Stimulated activated CD8-positive, alpha-beta memory T cell treated with anti-CD3 and anti-CD28 coated beads, Interleukin-2, amount 100 ng/mL, for 48 hours (primary cell): ENCODE measurements at places on chromosomes 1 and 21.
A peak's percentile ranks its signal among the peaks of the same experiment; 100 is the strongest.

DNA sequence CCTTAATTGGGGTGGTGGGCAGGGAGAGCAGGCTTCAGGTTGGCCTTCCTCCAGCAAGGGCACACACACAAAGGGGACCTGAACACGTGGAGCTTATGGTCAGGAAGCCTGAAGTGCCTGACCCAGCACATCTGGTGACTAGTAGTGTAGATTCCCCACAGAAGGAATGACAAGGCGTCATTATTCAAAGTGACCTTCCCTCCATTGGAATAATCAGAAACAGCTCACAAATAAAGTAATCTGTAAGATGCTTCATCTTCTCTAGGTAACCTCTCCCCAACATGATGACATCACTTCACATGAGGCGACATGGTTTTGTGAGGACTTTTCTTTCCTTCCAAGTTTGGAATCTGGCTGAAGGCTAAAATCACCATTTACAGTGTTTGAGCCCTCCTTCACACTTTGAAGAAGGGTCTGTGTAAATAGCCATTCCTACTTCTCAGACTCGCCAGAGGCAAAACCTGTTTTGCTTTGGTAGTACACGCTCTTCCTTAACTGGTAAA is 32.8 kb upstream of the ERG start:
- no peak for DNase-seq

DNA sequence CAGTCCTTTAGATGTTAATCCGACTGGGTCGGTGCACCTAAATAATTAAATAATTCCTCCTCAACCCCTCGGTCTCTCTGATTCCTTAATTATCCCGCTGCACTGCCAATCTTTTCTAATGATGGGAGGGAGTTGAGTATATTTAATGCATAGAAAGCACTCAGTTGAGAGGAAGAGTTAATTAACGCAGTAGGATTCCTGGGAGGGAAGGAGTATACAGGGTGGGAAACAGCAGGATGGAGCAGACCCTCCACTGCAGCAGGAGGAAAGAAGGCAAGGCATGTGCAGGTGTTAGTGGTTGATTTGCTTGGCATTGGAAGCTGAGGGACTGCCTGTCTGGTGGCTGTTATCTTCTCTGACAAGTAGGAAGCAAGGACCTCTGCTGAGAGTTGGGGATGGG is 9.9 kb upstream of the REN start:
- DNase-seq, result no peak

DNA sequence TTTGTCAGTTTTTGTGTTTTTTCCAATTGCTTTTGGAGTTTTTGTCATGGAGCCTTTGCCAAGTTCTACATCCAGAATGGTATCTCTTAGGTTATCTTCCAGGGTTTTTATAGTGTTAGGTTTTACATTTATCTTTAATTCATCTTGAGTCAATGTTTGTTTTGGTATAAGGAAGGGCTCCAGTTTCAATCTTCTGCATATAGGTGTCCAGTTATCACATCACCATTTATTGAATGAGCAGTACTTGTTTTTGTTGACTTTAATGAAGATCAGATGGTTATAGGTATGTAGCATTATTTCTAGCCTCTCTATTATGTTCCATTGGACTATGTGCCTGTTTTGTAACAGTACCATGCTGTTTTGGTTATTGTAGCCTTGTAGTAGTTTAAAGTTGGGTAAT is 1233.1 kb downstream of the PLA2G4A start:
- DNase-seq, result no peak

DNA sequence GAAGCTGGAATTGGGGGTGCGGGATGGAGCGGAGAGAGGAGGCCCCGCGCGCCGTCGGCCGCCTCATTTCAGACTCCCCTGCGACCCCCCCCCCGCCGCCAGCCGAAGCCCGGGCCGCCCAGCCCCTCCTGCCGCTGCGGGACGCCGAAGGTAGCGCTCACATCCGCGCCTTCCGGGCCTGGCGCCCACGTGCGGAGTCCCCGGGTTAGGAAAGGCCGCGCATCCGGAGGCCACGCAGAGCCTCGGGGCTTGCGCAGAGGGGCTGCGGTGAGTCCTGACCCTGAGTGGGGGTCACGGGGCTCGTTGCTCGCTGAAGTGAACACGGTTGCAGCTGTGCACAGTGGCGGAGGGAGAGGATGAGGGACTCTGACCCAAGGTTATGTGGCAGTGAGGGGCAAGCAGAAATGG is 552 bp upstream of the ZNF496 start:
- DNase-seq, result peak; percentile 44

DNA sequence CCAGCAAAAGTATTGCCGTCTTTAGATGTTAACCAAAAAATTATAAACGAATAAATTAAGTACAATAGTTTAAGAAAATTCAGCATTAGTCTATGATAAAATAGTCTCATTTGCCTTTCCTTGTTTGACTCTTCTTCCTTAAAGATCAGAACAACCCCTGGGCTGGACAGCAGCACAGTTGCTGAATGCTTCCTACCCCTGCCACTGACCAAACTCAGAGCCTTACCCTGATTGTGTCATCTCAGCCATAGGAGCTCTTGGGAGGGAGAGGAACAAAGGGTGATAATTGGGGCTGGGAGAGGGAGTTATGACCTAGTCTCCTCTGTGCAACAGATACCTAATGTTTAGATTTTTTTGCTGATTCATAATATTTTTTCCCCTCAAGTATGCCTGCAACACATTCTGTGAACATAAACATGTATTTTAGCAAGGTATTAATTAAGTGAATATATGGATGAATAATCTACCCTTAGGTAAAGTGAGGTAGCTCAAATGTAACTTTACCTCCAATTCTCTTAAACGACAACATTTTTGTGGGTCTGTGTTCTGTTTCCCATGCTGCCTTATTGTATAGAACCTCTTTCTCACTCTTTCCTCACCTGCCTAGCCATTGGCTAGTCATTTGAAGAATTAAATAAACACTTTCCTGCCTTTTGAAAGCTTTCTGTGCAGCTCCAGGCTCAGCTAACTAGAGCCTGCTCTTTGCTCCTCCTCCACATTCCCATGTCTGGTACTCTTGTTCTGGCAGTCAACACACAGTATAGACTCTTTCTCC is 46.1 kb downstream of the FGGY start:
- DNase-seq, result no peak

DNA sequence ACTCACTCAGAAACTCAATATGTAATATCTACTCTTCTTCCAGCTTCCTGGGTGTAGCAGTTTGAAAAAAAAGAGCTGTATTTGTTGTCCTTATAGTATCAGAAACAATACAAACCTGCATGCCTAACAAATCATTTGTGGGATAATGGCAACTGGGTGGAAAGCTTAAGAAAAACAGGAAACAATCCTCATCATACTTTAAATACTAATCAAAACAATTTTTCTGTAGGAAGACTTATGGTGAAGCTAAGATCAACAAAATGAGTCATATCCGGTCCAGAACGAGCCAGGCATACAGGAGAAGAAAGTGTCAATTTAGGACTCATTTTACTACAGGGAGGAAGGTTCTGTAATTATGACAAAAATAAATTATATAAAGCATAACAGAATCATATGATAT is 181.8 kb upstream of the ADGRL4 start:
- DNase-seq, result no peak

DNA sequence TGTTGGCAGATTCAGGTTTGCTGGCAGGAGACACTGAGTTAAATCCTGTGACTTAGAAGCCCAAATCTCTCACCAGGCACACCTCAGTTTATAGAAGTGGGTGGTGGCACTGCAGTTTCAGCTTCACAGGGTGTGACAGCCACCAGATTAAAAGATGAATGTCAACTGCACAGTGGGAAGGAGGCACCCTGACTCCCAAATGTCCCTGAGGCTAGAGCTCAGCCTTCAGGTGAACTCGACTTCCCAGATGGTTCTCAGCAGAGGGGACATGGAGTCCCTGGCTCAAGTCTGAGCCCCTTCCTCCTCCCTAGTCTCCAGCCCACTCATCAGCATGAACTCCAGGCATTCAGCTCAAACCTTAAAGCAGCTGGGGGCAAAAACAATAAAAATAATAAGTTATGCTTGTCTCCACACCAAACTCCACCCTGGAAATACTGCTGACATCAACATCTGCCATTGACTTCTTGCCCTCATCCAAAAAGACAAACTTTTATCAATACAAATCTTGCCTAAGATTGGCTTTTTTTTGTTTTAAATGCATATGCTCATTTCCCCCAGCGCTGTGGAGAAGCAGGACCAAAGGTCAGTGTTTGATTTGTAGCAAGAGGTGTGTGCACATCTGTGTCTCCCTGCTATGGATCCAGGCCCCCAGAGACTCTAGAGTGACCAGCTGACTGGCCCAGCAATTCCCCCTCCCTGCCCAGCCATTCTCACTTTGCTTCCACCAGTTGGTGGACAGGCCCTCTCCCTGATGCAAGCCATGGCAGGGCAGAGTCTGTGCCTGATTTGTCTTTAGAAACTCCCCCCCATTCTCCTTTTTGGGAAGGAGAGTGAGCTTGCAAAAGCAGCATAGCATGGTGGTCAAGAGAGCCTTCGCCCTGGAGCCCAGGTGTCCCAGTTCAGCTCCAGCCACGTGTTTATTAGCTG is 18.5 kb upstream of the S100A7 start:
- DNase-seq, result no peak

- no peak for DNase-seq
These were observed 72.2 kb downstream of the SERINC2 start for GRCh38 chr1:31485166-31485565.

DNA sequence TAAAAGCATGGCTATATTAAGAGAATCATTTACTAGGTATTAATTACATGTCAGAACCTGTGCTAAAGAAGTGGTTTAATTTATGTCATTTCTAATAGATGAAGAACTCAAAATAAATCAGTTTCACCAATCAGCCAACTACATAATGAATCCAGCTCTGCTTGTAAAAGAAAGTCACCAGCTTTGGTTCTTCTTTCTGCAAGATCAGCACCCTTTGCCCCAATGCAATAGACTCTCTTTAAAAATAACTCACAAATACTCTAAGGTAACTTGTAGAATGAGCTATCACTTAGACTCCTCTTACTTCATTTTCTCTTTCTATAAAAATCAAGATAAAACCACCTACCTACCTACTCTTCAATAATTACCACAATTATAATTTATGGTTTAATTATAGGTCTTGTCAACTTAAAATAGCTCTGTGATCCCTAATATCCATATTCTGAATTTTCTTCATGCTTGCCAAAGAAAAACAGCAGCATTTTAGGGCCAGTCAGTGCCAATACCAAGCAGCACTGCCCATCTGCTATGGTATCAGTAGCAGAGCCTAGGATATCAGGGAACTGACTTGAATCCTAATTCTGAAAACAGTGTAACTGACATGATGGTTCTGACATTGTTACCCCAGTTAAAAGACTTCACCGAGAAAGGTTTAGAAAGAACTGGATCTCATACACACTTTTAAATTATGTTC is 11.3 kb downstream of the SLC19A2 start:
- no peak for DNase-seq

DNA sequence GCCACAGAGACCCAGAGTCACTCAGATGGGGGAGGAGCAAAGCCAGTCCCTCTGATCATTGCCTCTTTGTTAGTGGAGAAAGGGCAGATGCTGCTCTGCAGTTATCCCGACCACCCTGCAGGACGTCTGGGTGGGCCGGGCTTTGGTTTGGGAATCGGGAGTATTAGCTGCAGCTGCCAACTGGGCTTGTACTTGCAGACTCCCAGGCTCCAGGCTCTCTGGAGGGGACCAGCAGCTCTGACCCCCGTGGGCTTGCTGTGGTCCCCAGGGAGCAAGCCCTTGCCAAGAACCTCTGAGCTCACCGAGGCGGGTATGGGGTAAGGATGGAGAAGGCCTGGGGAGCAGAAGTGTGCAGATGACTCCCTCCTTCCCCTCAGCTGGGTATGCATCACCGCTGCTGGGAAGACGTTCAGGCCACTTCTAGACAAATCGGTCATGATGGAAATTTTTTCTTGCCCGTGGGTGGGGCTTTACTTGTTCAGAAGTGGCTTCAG is 21.6 kb downstream of the MAPKAPK2 start:
- DNase-seq, result peak; percentile 63

DNA sequence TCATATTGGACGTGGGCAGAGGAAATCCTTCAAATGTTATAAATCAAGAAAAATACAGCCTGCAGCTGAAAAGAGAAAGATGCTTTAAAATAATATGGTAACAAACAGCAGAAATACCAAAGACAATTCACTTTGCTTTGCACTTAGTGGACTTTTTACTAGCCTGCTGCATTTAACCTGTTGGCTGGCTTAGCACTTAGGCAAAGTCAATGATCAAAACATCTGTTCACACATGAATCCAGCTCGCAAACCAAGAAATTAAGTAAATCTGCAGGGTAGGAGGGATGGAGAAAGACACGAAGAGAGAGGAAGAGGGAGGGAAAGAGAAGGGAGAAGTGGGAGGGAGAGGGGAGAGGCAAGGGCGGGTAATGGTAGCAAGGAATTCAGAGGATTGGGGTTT is 103.6 kb upstream of the RAB4A start:
- no peak for DNase-seq

- DNase-seq, result no peak
These were observed 79.8 kb downstream of the PIGK start for GRCh38 chr1:77139389-77139788.

DNA sequence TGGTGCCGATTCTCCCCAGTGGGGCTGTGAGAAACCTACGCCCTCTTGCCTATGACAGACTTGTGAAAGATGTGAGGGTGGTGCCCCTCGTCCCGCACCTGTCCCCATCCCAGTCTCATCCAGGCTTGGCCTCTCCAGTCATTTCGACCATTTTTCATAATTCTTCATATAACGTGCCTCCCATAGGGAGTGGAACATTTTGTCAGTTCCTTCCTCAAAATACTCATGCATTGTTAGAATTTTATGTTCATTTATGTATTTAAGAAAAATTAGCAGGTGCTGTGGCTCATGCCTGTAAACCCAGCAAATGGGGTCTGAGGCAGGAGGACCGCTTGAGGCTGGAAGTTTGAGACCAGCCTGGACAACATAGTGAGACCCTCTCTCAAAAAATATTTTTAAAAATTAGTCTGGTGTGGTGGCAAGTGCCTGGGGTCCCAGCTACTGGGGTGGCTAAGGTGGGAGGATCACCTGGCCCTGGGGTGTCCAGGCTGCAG is 19.7 kb upstream of the SMPDL3B start:
- DNase-seq, result no peak

GRCh38 chr1:23533246-23534023 is 2.4 kb upstream of the E2F2 start:
- DNase-seq, result no peak

GRCh38 chr21:46555678-46556077 is 49.2 kb downstream of the S100B start:
- DNase-seq, result no peak

DNA sequence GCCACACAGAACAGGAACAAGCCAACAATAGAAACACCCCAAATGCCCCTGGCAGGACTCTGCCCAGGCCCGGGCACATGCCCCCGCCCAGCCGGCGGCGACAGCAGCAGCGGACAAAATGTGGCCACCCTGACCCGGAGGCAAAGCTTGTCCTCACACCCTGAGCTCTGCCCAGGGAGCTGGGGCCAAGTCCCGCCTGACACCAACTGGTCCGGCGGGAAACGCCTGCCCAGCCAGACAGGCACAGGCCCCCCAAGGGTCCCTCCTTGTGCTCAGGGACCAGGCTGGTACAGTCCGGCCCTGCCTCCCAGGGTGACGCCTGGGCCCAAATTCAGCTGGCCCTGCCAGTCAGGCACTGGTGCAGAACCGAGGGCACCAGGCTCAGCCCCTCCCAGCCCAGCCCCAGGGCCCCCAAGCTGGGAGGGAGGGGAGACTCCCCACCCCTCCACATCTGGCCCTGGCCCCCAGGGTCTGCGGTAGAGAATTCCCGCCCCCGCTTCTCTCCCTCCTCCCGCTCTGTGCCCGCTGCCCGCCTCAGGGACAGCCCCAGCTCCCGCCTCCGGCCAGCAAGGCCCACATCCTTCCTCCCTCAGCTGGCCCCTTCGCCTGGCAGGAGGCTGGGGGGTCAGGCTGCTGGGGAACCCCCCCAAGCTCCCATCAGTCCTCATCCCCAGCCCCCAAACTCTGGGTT is 2.0 kb downstream of the AHDC1 start:
- DNase-seq, result no peak
